ENCODE measurements at places on chromosomes 12 and 14. TPM values are rescaled to one million over a fixed set of nuclear protein-coding genes. Genes with fewer than 3 reads are reported as not detected.
A peak's percentile ranks its signal among the peaks of the same experiment; 100 is the strongest.

- DNase-seq, result no peak
Measured at GRCh38 chr14:53626761-53627160, 329.9 kb downstream of the BMP4 start.

- peak; percentile 64 for DNase-seq
Measured at GRCh38 chr14:95233702-95234241, 76.4 kb upstream of the DICER1 start.

GRCh38 chr14:81275305-81276072 is 54.7 kb upstream of the GTF2A1 start:
- peak; percentile 26 for DNase-seq

The BBS10 gene
- polyA plus RNA-seq, result 5.1 TPM

- no peak for DNase-seq
Measured at GRCh38 chr14:38496092-38496491, 240.2 kb upstream of the CLEC14A start.

All from heart right ventricle (tissue), 16 donors.